ENCODE measurements at places on chromosomes 2 and 18. TPM values are rescaled to one million over a fixed set of nuclear protein-coding genes. Genes with fewer than 3 reads are reported as not detected.

Gene OR6B2
- total RNA-seq: not detected

Gene ELAC1
- 4.1 TPM for total RNA-seq

Gene FHL2
- total RNA-seq: 2,665 TPM

Gene COL6A3
- total RNA-seq: 48.3 TPM

Gene B3GNT7
- total RNA-seq: 18.4 TPM

Gene THSD7B
- total RNA-seq: 0.36 TPM

Gene RPL37A
- total RNA-seq: 1,938 TPM

Gene ABI2
- 76.4 TPM for total RNA-seq

Gene PXDN
- 22.3 TPM for total RNA-seq

Gene SERPINB4
- not detected for total RNA-seq

Gene FOSL2
- total RNA-seq: 70.2 TPM

Gene MCEE
- total RNA-seq: 26.4 TPM

Gene PARD3B
- total RNA-seq: 6.2 TPM

Gene NCKAP5
- 10.5 TPM for total RNA-seq

Gene IL1F10
- total RNA-seq: not detected

Gene FRZB
- total RNA-seq: 0.86 TPM

Gene SEPTIN10
- 49.8 TPM for total RNA-seq

Gene ACOXL
- not detected for total RNA-seq

Gene SCG2
- total RNA-seq: 0.36 TPM

Gene EN1
- total RNA-seq: not detected

Gene YES1
- 18.1 TPM for total RNA-seq

Gene LRRC30
- not detected for total RNA-seq

Gene NDUFAF7
- 20.0 TPM for total RNA-seq

Gene CFAP53
- total RNA-seq: not detected

Gene HOXD8
- 1.4 TPM for total RNA-seq

Gene NOL4
- total RNA-seq: not detected

Gene OTX1
- not detected for total RNA-seq

All from heart left ventricle (tissue), 16 donors.